SIG-M5 (cell line): ENCODE measurements at places on chromosomes 7 and 10.

DNA sequence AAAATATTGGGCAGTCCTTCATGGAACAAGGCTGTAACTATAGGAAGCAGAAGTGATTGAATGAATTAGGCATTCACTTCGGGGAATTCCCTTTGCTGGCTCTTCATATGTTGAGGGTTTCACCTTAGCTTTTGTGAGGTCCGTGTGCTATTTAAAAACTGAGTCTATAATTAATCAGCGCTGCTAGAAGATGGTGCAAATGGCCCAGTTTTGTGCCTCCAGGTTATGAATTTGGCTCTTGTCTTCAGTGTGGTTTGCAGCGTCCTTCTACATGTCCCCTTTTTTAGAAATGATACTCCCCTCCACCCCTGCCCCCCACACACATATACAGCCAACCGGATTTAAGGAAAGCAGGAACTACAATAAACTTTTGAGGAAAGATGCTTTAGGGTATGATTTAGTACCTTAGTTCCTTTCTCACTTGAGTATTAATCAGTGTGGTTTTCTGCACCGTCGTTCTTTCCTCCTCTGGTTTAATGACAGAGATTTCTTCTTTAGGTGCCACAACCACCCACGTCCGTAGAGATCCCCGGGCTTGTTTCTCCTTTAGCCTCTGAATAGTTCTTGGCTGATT, 110.6 kb upstream of the SAMD8 start:
- no peak for DNase-seq

DNA sequence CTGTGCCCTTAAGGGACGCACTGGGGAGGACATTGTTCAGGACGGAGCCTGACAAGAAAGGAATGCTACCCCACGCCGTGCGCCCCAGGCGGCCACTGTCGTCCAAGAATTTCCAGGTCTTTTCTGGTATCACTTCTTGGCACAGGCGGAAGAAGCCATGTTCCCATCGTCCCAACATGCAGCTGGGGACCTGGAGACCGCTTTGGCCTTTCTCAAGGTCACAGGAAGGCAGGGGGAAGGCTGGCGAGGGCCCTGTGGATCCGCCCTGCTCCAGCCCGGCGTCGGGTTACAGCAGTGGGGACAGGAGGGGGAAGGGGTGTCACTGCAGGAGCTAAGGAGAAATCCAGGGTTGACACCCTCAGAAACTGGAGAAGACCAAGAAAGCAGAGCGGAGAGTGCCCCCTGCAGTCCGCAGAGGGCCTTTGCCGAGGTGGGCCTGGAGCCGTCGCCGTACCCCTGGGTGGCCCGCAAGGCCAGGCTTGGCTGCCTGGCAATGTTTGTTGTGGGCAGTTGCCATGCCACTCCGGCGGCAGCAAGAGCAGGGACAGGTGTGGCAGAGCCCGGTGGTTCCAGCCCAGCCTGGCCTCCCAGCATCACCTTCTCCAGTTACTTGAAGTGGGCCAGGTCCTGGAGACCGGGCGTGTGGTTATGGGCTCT, 104.1 kb downstream of the LHPP start:
- no peak for DNase-seq

- no peak for DNase-seq
Observed at GRCh38 chr7:89618274-89618673, 536.0 kb upstream of the STEAP1 start.

- DNase-seq = no peak
Observed at GRCh38 chr10:32985341-32985764, 27.3 kb upstream of the ITGB1 start.

DNA sequence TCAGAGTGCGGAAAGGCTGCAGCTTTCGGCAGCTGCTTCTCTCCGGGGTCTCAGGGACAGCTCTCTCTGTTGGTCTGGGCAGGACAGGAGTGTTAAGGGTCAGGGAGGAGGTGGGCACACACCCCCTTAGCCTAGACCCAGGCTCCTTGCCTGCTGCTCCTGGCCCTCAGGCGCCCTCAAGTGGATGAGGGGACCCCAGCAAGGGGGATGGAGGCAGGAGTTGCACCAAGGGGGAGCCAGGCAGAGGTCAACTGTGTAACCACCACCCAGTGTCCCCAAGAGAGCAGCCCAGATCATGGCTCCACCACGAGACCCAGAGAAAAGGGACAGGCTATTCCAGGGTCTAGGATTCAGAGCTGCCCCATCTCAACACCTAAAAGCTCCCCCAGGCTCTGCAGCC, 26.9 kb downstream of the SPOCK2 start:
- no peak for DNase-seq

GRCh38 chr10:116809483-116810119, 39.7 kb upstream of the ENO4 start:
- DNase-seq = no peak
